ENCODE measurements at places on chromosomes 7 and 10.
A peak's percentile ranks its signal among the peaks of the same experiment; 100 is the strongest.

DNA sequence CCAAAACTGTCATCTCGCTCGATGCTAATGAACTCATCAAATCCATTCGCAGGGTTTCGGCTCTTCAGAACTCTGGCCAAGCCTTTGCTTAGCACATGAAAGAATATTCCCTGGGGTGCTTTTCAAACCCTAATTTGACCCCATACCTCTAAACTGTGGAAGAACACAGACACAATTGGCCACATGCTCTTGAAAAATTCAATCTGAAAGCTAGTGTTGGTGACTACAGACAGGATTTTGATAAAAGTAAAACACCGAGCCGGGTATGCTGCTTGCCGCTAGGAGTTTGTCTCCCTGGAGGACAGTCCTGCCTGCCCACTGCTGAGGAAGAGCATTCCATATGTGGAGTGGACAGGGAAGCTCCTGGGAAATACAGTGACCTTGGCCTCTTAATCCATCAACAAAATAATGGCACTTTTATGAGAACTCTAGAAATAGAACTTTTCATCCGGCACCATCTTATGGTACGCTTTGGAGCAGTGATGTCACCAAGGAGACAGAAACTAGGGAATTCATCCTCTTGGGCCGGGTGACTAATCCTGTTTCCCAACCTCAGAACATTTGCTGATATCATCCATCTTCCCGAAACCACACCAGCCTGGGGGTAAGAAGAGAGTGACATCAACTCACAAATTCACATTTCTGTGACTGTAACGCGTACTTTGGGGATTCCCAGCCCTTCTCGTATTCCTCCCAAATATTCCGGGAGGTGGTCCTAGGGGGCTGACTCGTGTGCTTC is 34.2 kb downstream of the MTURN start:
- DNase-seq = peak; percentile 87

DNA sequence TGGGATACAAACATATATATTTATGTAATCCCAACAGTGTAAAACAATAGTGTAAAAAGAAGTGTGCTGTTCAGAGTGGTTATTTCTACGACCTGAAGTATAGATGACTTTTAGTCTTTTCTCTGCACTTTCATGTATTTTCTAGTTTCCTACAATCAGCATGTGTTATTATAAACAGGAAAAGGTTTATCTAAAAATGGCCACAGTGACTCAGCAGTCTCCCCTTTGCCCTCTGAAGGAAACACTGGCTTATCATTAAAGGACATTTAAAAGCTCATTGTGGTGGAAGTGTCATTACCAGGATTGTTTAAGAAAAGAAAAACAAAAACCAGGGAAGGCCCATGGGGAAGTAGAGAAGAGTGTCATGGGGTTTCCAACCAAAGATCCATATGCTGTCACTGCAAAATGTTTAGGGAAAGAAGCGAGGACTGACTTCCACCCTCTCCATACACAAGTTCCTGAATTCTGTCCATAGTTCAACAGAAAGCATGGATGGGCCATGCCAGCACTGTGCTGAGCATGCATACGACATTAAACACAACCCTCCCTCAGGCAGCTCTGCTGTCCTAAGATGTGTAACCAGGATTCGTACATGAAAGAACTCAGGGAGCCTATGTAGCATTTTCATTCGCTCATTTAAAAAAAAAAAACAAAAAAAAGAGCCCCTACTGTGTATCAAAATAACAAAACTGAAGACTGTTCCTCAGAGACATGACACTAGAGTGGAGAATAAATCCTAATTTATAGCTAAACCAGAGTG is 10.2 kb downstream of the CYREN start:
- DNase-seq = peak; percentile 6

DNA sequence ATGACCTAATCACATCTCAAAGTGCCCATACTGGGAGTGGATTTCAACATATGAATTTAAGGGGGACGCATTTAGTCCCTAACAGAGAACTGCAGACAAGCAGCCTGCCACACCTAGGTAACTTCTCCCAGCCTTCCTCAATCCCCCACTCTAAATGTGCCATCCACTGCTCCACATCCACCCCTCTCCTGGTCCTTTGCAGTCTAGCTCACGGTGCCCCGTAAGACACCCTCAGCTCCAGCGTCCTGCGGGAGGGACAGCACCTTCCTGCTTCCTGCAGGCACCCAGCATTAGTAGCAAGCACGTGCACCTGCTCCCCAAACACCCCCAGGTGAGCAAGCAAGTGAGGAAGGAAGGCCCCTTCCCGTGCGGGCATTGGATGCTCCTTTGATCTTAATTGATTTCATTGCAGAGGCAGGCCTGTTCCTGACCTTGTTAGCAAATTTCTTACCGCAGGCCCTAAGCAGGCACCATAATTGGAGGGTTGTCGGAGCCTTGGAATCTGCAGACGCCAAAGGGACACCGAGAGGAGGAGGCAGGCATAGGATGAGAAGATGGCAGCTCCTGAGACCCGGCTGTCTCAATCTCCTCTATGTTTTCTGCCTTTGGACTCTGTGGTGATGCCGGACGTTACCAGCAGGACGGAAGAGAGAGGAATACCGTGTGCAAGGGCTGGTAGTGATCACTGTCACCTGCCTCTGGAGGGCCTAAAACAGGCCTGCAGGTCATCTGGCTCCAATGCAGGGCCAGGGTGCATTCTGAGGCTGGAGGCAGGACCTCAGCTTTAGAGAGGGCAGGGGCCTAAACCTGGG is 75.8 kb upstream of the CHST15 start:
- DNase-seq = no peak

GRCh38 chr10:71233482-71233892 is 21.1 kb downstream of the UNC5B start:
- no peak for DNase-seq

GRCh38 chr7:133845005-133845404 is 282.1 kb upstream of the LRGUK start:
- no peak for DNase-seq

GRCh38 chr10:60029475-60029874 is 123.1 kb upstream of the CCDC6 start:
- no peak for DNase-seq

DNA sequence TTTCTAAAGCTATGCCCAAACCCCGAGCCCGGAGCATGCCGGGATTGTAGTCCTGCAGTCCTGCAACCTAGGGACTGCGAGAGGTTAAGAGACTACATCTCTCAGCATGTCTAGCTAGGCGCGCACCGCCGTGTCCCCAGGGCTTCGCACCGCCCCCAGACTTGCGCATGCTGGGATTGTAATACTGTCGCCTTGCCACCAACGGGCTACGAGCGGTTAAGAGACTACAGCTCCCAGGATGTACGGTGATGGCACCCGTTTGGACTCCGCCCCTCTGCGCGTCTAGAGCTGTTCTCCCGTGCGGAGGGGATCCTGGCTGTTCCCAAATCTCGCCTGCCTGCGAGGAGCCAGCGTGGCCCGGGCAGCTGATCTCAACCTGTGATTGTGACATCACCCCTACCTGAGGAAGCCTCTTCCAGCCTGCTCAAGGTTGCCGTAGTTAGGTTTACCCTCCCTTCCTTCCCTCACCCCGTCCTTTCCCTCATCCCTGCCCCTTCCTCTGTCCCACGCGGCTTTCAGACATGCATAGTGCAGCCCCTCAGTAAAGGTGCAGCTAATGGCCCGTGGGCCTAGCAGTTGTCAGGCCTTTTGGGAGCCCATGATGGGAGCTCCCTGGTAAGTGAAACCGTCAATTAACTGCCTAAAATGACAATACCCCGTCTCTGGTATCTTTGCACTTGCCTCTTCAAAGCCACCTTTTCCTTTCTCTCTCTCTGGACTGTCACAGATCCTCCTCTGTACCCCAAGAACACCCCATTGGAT is 6.3 kb upstream of the ZNF736 start:
- DNase-seq = peak; percentile 87

- no peak for DNase-seq
These were observed 61.8 kb upstream of the SLC35B4 start for GRCh38 chr7:134378562-134378961.

DNA sequence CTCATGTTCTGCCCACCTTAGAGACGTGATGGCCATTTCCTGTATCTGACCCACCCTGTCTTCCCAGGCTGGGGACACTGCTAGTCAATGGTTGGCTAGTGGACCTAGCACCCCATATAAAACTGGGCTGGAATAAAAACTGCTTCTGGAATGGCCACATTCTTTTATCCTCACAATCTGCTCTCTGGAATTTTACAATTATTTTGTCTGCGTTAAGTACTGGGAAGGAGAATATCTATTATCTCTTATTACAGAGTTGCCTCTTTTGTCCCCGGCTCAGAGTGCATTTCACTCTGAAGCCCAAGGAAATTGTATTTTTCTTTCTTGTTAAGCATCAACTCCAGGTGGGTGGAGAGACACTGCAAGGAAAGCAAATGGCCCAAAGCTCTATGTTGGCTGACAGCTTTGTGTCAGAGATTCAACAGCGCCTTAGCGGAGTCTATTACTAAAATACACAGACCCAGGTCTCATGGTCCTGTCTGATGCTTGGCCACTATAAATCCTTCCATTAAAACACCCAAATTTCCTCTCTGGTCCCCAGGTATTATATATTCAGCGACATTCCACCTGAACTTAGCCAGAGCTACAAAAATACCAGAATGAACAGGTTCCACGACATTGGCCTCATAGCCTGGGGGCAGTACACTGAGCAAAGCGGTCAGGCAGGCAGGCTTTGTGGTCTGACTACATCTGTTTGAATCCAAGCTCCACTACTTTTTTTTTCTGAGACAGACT is 121.7 kb downstream of the PRPF18 start:
- DNase-seq = no peak

DNA sequence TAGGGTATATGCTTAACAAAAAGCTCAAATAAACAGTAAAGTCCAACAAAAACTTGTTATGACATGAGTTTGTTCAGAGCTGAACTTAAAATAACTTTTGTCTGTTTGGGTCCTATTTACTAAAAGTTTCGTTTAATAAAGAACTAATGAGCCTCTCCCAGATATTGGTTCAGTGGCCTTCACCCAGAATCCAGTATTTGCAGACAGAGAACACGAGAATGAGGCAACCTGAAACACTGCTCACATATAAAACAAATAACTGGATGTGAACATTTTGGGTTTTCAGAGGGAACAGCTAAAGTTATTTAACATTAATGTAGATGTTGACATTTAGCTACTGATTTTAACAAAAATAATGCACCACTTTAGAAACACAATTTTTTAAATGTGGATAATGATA is 98.3 kb downstream of the RNF133 start:
- DNase-seq = no peak

- no peak for DNase-seq
These were observed 764.9 kb upstream of the MBL2 start for GRCh38 chr10:53537508-53537907.

GRCh38 chr10:112195224-112195623 is 11.7 kb upstream of the GPAM start:
- DNase-seq = no peak

DNA sequence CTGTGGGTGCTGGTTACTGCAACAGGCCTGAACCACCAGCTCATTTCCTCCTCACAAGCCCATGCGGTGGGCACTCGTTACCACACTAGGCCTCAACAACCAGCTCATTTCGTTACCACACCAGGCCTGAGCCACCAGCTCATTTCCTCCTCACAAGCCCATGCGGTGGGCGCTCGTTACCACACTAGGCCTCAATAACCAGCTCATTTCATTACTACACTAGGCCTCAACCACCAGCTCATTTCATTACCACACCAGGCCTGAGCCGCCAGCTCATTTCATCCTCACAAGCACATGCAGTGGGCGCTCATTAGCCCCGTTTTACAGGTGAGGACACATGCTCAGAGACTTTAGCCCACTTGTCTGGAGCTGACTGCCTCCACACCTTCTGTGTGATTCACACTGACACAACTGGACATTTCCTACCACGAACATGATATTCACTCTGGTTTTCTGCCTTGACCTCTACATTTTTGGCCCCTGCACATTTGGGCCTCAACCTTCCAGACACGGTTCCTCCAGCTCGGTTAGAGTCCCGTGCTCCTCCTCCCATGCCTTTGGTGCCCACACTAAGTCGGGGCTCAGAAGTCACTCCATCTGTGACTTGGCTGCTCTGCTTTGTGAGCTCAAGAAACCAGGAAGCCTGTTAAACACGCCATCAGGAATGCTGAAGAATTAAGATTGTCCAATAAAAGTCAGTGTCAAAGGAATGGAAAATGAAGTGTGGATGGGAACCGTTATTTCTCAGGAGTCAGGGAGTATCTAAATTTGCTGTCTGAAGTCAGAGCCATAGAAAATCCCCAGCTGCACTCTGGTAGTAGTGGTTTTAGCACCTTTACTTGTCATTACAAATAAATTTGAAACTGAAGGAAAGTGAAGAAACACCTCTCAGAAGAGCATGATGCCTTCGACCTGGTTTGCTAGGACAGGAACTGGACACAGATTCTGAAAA is 55.8 kb upstream of the LANCL2 start:
- no peak for DNase-seq

- no peak for DNase-seq
These were observed 129.1 kb downstream of the PRKG1 start for GRCh38 chr10:51203359-51203758.

- DNase-seq = no peak
These were observed 151.0 kb downstream of the CHN2 start for GRCh38 chr7:29345590-29345989.

- no peak for DNase-seq
These were observed 53.1 kb downstream of the CPED1 start for GRCh38 chr7:121041516-121042148.

GRCh38 chr10:73058057-73058591 is 38.5 kb downstream of the P4HA1 start:
- no peak for DNase-seq

DNA sequence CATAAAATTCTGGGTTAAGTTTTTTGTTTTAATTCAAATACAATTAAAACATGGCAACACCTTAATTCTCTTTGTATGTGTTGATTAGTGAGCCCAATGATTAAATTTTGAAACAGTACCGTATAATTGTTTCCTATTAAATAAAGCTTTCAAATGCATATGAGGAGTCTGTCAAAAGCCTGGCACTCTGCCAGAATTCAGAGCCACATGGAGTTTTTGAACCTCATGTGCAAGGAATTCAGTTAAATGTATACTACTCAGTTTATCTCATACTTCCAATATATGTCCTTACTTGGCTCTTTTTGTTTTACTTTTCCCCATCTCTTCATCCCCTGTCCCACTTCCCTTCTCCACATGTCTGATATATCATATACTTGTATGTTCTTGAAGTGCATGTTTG is 165.6 kb upstream of the FAM3C start:
- peak; percentile 21 for DNase-seq

GRCh38 chr10:124864421-124865193 is 63.0 kb downstream of the ABRAXAS2 start:
- DNase-seq = no peak

- peak; percentile 44 for DNase-seq
These were observed 8.9 kb downstream of the FBXL13 start for GRCh38 chr7:103065667-103066066.

DNA sequence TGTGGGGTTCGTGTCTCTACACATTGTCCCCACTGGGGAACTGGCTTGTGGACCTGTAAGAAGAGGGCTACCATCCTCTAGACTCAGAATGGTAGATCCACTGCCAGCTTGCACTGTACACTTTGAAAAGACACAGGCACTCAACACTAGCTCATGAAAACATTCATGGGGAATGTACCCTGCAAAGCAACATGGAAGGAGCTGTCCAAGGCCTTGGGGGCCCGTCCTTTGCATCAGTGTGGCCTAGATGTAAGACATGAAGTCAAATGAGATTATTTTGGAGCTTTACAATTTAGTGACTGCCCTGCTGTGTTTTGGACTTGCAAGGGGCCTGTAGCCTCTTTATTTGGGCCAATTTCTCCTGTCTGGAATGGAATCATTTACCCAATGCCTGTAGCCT is 399.0 kb upstream of the PCDH15 start:
- DNase-seq = no peak

GRCh38 chr10:6877336-6877721 is 297.3 kb upstream of the PRKCQ start:
- no peak for DNase-seq

Data from fibroblast of skin of abdomen (primary cell).